ENCODE measurements at places on chromosomes 16 and 17.

DNA sequence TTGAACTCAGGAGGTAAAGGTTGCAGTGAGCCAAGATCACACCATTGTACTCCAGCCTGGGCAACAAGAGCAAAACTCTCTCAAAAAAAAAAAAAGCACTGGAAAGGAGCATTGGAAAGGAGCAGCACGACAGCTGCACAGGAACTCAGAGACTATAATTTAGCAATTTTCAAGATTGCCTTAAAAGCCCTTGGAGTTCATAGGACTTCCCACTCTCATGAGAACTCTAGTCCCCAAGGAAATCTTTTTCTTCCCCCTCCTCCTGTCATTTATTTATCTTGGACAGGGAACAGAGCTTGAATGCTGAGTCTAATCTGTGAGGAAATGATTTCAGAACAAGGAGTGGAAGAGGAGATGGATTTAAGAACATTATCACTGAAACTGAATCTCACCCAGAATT, 69.0 kb downstream of the PLXDC1 start:
- DNase-seq = peak; percentile 32

DNA sequence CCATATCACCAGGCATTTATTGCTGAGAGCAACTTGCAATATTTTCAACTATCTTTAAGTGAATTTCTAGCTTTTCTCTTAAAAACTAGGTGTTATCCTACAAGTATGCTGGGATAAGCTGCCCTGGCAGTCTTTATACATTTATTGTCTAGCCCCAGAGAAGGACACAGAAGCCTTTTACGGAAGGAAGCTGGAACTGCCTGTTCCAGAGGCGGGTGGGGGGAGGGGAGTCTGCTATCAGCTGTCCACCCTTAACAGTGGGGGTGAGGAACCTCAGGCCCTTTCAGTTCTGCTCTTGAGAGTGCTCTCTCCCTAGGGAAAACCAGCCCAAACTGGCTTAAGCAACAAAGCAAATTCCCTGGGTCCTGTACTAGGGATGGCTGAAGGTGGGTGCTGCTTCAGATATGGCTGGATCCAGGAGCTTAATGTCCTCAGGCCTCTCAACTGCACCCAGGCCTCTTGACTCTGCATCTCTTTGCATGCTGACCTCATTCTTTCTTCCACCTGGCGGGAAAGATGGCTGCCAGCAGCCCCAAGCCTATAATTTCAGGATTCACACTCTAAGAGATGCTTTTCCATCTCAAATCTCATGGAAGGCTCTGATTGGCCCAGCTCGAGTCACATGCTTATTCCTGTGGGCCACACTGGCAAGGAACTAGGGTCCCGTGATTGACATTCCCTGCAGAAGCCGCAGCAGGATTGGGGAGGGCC, 16.6 kb downstream of the NAGPA start:
- no peak for DNase-seq

- no peak for DNase-seq
Observed at GRCh38 chr16:85123891-85124635, 11.8 kb upstream of the CIBAR2 start.

DNA sequence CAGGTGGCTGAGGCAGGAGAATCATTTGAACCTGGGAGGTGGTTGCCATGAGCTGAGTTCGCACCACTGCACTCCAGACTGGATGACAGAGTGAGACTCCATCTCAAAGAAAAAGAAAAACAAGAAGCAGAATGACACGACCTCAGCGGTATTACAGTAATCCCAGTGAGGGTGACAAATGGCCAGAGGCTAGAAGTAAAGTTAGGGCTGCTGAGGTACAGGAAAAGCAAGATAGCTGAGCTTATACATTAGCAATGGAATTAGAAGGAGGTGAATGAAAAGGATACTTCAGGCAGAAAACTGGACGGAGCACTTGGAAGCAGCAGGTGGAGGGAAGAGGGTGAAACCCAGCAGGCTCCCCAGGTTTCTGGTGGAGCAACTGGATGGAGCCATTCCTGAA, 26.1 kb upstream of the AMZ2 start:
- no peak for DNase-seq

GRCh38 chr16:3874794-3875692, 5.5 kb downstream of the CREBBP start:
- DNase-seq = no peak

DNA sequence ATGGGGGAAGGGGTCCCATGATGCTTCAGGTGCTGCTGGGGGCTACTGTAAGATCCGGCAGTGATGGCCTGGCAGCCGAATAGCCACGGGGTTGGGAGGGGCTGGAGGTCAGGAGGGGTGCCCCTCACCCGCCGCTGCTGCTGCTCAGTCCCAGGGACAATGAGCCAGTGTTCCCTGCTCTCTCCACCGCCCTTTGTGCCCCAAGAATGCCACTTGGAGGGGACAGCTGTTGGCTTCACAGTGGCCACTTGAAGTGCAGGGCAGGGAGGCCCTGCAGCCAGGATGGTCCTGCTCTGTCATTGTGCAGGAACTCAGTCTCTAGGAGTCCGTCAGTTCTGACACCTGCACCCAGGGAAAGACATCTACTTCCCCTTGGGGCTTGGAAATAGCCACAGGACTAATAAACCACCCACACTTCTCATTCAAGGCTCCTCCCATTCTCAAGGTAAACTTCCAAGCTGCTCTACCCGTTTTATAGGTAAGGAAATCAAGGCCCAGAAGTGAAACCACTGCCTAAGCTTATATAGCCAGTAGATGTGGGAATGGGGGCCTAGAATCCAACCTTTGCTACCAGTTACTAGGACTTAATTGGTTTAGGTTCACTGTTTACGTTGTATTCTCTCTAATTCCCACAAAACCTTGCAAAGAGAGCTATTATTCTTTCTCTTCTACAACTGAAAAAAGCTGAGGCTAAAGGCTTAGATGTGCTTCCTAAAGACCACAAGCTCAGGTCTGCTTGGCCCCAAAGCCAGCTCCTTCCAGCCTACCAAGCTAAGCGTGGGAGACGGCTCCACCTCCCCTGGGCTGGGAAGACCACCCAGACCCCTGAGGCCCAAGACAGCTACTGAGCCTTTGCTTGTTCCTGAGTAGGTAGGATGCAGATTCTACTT, 6.2 kb upstream of the CPSF4L start:
- no peak for DNase-seq

DNA sequence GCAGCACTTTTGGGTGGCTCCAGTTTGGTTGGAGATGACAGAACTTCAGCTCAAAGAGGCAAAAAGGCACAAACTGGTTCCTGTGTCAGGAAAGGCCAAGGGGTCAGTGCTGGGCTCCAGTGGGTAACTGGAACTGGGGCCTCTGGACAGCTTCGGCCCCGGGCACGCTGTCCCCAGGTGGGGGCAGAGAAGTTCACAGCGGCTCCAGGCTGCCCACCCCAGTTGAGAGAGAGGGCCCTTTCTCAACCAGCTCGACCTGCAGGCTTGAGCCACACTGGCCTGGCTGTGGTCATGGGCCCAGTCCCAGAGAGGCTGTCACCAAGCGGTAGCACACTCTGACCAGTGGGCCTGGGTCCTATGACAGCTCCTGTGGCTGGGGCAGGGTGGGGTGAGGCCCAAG, 24.5 kb downstream of the ADCY7 start:
- DNase-seq = no peak

- no peak for DNase-seq
Observed at GRCh38 chr17:36824678-36825101, 112.6 kb upstream of the LHX1 start.
